Omental fat pad (tissue), 4 donors: ENCODE measurements at places on chromosomes 1 and 21.

GRCh38 chr1:115006191-115006590, 23.4 kb upstream of the TSHB start:
- no peak for DNase-seq

DNA sequence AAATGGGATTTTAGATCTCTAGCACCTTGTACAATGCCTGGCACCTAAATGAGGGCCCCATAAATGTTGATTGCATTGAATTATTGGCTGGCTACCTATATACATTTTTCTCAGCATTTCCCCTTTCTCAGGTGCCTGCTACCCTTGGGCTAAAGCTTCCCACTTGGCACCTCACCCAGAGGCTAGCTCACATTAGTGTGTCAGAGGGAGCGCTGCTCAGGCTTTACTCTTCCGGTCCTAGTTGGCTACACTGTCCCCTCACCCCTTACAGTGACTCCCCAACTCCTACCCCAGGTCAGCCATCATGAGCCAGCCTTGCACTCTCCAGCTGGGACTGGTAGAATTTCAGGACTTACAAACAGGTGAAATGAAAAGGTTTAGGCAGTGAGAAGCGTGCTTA, 9.5 kb downstream of the TRAF5 start:
- no peak for DNase-seq

DNA sequence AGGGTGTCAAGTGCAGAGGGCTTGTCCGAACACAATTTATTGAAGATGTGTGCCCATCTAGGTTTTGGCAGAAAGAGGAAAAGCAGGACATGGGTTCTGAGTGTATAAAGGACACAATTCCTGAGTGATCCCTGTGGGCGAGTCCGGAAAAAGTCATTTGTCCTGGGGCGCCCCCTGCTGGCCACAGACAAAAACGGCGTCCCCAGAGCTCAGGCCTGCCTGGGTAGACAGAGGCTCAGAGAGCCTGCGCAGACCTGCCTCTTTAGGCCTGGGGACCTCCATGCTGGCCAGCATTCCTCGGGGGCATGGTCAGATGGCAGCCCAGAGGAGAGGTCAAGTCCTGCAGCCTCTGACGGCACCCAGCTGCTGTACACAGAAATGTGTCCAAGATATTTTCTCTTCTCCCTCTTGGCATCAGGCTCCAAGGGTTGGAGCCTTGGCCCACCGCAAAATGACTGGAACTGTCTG, 65.5 kb upstream of the LRP8 start:
- peak; percentile 54 for DNase-seq

DNA sequence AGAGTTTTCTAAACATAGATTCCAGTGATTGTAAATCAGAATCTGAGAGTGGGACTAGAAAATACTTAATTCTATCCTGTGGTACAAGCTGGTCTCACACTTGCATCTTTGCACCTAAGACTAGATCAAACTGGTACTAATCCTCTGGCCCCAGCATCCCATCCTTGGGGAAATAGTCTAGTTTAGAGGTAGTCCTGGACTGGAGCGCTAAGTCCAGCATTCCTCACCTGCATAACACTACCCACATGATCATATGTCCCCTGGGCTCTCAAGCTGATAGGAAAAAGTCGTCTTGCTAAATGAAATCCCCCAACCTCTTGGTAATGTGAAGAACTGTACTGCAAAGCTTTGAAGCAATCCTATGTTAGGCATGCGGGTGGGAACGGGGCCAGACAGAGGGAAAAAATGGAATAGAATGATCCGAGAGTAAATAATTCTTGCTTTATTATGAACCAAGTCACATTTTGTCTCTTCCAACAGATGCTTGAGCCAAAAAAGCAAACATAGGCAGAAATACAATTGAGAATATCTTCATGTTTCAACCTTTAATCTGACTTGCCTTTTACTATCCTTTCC, 4.8 kb downstream of the COX20 start:
- DNase-seq: no peak

DNA sequence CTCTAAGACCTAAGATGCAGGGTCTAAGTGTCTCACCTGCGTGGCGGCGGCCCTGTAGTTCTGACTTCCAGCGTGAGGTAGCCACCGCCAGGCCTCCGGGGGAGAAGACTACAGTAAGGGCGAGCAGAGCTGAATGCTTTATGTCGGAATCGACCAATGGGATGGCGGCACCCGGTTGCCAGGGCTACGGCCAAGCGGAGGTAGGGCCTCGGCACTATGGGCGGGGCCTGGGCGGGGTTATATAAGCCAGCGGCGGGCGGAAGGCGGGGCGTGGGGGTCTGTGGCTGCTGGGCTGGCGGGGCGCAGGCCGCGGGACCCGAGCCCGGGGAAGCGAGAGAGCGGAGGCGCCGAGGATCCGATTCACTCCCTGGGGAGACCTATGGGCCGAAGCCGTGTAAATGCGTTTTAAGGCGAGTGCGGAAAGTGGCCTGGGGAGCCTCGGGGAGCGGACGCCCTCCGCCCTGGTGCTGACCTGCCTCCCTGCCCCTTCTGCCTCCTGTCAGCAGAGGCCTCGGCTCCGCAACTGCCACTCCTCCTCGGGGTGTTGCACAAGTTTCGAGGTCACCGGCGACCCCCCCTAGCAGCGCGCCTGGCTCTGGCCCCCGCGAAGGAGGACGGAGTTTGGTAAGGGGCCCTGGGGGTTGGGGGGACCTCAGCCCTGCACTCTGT, at the start of gene AZIN2:
TSS of gene AZIN2 (plus strand) at position 269 of the 669 bp plus-strand sequence. CDS start 1,097 bp downstream, outside the sequence.
- peak; percentile 97 for DNase-seq

DNA sequence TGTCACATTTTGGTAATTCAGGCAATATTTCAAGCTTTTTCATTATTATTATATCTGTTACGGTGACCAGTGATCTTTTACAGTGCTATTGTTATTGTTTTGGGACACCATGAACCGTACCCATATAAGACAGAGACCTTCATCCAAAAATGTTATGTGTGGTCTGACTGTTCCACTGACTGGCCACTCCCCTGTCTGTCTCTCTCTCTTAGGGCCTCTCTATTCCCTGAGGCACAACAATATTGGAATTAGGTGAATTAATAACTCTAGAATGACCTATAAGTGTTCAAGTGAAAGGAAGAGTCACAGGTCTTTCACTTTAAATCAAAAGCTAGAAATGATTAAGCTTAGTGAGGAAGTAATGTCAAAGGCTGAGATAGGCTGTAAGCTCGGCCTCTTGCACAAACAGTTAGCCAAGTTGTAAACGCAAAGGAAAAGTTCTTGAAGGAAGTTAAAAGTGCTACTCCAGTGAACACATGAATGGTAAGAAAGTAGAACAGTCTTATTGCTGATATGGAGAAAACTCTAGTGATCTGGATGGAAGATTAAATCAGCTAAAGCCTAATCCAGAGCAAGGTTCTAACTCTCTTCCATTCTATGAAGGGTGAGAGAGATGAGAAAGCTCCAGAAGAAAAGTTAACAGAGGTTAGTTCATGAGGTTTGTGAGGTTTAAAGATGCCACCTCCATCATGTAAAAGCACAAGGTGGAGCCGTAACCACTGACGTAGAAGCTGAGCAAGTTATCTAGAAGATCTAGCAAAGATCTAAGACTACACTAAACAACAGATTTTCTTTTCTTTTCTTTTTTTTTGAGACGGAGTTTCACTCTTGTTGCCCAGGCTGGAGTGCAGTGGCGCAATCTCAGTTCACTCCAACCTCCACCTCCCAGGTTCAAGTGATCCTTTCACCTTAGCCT, 19.7 kb upstream of the DIPK1A start:
- DNase-seq: no peak
